ENCODE measurements at places on chromosomes 1 and 21.

- no peak for DNase-seq
These were observed 50.0 kb downstream of the HHAT start for GRCh38 chr1:210378736-210379135.

DNA sequence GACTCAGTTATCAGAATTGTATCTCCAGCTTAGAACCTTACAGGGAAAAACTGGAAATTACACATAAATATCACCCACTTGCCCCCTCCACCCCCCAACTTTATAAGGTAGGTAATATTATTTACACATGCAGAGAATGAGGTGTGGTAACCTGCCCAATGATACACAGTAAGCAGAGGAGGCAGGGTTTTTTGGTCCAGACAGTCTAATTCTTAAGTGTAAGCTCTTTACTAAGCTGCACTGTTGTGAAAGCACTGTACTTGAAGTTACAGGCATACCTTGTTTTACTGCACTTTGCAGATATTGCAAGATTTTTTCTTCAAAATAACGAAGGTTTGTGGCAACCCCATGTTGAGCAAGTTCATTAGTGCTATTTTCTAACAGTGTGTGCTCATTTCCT, 24.8 kb upstream of the MYOCOS start:
- no peak for DNase-seq

- no peak for DNase-seq
These were observed 131.7 kb upstream of the ESRRG start for GRCh38 chr1:216854836-216855484.

GRCh38 chr1:90187323-90187585, 192.3 kb downstream of the ZNF326 start:
- no peak for DNase-seq

DNA sequence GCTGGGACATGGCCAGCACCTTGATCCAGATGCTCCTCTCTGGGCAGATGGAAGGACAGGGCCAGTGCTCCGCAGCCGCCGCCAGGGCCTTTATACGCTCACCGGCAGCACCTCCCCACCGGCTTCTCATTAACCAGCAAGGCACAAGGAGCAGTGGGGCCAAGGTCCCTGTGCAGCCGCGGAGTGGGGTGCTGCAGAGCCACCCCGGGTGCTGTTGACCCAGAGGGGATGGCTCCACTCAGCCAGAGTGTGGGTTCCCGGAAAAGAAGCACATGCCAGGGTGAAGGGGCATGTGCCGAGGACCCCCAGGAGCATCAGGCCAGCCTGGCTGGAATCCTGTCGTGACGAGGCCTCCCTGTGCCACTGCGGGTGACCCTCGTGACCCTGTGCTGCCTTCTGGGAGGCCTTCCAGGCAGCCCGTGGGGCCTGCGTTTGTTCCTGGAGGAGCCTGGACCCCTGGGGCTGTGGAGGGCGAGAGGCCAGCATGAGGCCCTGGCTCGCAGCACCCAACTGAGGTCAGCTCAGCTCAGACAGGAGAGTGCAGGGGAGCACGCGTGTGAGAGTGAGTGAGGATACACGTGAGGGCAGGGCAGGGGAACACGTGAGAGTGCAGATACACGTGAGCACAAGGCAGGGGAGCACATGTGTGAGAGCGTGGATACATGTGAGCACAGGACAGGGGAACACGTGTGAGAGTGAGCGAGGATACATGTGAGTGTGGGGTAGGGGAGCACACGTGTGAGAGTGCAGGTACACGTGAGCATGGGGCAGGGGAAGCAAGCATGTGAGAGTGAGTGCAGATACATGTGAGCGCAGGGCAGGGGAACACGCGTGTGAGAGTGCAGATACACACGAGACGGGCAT, at the start of gene FTCD:
Gene FTCD, minus strand, starts transcription at position 66 of the 864 bp plus-strand sequence. Its CDS starts 56 bp downstream, at position 10.
- no peak for DNase-seq

- DNase-seq = peak; percentile 3
These were observed 931.2 kb upstream of the B3GALT2 start for GRCh38 chr1:194117582-194117981.

GRCh38 chr1:239717918-239718184, 331.5 kb downstream of the CHRM3 start:
- DNase-seq = no peak

DNA sequence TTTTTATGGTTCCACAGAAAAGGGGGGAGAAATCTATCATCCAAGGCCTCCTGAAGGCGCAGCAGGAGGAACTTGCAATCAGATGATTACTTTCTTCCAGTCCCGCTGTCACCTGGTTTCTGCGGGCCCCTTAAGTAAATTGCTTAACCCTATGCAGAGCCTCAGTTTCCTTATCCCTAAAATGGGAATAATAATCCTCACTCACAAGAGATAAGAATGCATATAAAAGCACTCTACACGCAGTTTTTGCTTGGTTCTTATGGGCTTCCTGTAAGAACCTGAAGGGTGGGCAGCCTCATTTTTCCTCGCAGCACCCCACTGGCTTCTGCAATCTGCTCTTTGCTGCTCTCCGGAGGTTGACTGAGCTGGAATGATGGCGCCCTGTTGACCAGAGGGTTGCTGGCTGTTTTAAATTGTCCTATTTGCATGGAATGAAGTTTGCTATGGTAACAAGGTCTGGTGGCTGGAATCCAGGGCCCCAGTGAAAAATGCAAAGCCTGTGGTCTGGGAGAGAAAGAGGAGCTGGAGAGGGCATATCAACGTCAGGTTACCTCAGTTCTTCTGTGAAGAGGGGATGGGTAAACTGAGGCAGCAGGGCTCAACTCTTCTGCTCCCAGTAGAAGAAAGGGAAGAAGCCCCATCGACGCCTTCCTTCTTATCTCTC, 1.0 kb upstream of the KAZN start:
- peak; percentile 97 for DNase-seq

DNA sequence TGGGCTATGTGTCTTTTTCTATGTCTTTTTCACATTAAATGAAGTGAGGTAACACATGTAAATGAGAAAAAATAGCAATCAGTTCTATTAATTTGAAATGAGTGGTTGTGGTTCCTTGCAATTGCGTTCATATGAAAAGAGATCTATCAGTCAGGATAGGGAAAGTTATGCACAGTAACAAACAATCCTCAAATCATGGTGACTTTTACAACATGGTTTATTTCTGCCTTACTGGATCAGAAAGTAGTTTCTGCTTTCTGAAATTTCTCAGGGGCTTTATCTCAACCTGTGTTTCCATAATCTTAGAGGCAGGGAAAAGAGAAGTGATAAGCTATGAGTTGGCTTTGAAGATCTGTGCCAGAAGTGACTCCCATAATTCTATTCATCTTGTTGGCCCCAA, 39.0 kb downstream of the DOP1B start:
- no peak for DNase-seq

- peak; percentile 26 for DNase-seq
These were observed 132.1 kb downstream of the RHOU start for GRCh38 chr1:228867108-228867950.

GRCh38 chr1:22739648-22740385, 29.2 kb downstream of the EPHB2 start:
- no peak for DNase-seq

DNA sequence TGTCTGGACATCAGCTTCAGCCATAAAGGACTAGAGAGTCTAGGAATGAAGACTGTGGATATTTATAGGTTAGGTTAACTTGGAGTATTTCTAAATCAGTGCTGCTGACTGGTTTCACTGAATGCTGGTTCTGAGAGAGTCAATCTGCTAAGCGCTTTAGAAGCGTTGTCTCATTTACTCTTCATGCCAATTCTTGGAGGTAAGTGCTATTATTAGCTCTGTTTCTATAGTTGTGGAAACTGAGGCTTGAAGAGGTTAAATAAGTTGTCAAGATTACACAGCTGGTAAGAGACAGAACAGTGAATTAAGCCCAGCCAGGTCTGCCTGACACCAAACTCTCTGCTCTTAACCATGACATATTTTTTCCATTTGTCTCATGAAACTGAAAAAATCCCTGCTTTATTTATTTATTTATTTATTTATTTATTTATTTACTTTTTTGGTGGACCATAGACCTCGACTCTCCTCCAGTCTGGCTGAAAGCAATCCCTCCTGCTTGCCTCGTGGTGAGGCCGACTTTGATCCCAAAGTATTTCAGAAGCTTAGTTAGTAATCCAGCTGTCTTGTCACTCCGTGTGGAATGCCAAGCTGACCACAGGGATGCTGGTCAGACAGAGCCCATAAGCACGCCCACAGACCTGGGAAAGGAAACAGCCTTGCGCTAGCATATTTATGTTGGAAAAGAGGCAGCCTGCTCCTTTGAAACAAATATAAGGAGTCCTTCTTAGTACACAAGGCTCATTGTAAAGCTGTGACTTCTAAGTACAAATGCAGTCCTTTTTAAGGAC, 16.9 kb downstream of the NTMT2 start:
- DNase-seq = no peak

GRCh38 chr1:167168424-167168823, 52.3 kb upstream of the POU2F1 start:
- no peak for DNase-seq

GRCh38 chr1:9720785-9721605, 69.5 kb downstream of the PIK3CD start:
- no peak for DNase-seq

DNA sequence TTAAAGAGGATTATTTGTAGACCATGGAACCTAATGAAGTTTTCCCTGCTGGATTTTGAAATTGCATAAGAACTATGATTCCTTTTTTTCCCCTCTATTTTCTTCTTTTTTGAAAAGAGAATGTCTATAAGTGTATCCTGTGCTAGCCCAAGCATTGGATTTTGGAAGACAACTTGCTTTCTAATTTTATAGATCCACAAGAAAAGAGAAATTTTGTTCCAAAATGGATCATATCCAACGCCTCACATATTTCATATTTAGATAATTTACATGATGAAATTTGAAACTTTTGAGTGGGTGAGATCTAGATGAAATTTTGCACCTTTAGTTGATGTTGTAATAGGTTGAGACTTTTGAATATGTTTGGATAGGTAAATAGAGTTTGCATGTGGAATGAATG, 978.7 kb downstream of the MRPL39 start:
- DNase-seq = peak; percentile 21

DNA sequence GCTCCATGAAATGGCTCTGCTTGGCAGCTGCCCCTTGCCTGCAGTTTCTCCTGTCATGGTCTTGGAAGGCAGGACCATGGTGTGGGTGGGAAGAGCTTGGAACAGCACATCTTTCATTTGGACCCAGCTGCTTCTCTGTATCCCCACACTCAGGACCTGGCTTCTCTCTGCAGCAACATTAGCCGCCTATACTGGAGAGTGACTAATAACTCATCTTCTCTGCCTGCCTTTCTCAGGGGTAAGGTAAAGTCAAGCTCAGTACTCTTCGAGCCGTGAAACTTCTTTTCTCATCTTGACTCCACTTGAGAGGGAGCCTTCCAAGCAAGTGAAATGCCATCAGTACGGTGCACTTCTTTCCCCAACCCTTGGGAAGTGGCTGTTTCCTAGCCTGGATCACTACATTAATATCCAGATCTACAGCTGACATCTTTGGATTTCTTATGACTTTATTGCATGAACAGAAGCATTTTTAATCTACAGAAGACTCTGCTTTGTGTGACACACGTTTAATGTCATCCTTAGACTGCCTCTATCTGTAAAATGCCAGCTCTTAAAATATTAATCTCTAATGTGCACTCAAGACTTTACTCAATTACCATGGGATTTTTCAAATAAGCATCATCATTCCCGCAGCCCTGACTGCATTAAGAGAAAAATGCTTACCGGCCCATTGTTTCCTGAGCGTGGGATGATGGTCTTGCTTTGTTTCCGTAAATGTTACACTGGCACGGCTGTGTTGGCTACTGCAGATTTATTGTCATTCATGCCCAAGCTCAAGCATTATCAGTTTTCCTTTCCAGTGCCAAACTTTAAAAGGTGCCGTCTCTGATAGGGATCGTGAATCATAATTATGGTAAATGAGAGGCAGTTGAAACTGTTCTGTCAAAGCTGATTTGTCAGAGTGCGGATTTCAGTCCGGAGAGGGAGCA, 242.9 kb downstream of the HHAT start:
- no peak for DNase-seq

DNA sequence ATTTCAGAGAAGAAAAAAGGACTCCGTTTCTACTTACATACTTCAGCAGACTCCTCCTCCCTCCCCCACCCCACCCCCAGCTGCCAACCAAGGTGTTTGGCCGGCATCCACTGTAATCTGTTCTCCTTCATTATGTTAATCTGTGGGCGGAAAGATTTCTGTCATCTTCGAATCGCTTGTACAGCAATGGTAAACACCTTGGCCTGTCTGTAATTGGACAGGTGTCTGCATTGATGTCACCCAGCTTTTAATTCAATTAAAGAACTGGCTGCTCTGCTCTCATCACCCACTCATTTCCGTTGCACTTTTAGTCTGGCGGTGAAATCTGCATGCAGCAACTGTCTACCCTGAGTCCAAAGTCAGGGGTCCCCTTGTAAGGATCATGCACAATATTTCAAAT, 368.6 kb downstream of the USH2A start:
- no peak for DNase-seq

- peak; percentile 30 for DNase-seq
These were observed 4.4 kb downstream of the FOXD3 start for GRCh38 chr1:63326473-63327380.

GRCh38 chr1:201463071-201463552, 5.9 kb downstream of the PHLDA3 start:
- DNase-seq = no peak

DNA sequence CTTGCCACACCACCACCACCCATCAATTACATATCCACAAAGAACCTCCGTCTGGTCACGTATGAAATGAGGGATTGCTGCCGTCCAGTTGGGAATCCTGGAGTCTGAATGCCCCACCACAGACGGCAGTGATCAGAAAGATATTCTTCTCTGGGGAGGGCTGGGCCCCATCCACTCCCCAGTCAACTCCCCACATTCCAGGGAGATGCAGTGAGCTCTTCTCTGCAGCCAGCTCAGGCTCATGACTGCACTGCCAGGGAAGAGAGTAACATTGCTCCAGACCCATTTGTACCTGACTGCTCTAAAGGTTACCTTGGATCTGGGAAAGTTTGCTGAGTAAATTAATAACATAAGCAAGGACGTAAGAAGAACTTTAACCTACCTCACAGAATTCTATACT, 18.3 kb downstream of the DEGS1 start:
- DNase-seq = no peak

DNA sequence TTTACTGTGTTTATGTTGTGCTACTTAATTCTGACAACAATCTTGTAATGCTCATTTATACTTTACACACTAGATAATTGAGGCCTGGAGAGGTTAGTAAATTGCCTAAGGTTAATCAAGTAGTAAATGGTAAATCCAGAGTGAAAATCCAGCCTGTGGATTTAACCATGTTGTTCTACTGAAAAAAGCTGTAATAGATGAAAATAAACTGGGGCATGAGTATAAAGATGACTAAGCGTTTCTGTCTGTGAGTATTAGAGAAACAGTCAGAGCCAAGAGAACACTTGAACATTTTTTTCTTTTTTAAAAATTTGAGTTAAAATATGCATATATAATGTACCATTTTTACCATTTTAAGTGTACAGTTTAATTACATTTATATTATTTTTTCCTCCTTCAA, 47.9 kb upstream of the LEPR start:
- DNase-seq = no peak
